ENCODE measurements at places on chromosomes 4 and X. TPM values are rescaled to one million over a fixed set of nuclear protein-coding genes. Genes with fewer than 3 reads are reported as not detected.
A peak's percentile ranks its signal among the peaks of the same experiment; 100 is the strongest.

EXOC1L gene
- not detected for total RNA-seq

KLB gene
- total RNA-seq = 0.18 TPM

FDCSP gene
- not detected for total RNA-seq

- no peaks in the 10 kb centered on the region for H3K27me3 ChIP-seq
- no peak for DNase-seq
- H3K27ac ChIP-seq = peak overlapping the region; percentile 98
- H3K36me3 ChIP-seq = peaks cover 8% of the 10 kb centered on the region
- H3K4me1 ChIP-seq = peaks cover 30% of the 10 kb centered on the region
- peak overlapping the region; percentile 99 for H3K4me3 ChIP-seq
Measured at GRCh38 chr4:105474099-105474518, 247 bp upstream of the PPA2 start.

DNA sequence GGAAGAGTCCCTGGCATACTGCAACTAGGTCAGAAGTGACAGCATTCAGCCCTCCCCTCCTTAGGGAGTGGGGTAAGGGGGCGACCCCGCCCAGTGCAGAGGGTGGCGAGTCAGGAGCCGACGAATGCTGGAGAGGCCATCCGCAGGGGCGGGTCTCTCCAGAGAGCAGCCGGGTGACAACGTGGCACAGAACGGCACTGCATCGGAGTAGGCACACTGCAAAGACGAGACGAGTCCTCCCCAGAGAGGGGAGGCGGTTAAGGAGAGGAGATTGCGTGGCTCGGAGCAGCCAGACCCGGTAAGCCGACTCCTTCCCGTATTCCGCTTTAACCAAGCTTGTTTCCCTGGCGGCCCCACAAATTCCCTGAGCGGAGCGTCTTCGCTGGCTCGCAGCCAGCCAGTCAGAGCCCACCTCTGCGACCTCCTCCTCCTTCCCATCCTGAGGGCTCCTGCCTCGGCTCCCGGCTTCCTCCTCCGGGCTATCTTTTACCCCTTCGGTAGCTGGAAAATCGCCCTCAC is 54.9 kb downstream of the LINC00632 start:
- H3K36me3 ChIP-seq = no peaks in the 10 kb centered on the region
- H3K27me3 ChIP-seq = peaks cover 8% of the 10 kb centered on the region
- DNase-seq = no peak
- no peak overlapping the region for H3K4me3 ChIP-seq

DNA sequence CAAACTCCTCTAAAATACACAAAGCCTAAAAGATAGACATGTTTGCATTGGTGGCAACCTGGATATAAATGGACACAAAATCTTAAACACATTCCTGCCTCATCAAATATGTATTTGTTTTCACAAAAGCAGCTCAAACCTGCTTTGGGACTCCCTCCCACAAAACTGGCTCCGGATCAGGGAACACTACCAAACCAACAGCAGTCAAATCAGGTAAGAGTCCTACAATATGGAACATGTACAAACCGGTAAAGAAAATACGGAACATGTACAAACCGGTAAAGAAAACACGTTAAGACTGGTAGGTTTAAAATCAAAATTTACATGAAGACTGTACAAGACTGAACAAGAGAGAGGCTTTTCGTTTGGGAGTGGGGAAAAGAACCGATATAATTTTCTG is 4.3 kb downstream of the AMTN start:
- no peaks in the 10 kb centered on the region for H3K4me1 ChIP-seq
- DNase-seq = no peak
- no peaks in the 10 kb centered on the region for H3K27me3 ChIP-seq
- H3K4me3 ChIP-seq = no peak overlapping the region
- H3K36me3 ChIP-seq = no peaks in the 10 kb centered on the region

DNA sequence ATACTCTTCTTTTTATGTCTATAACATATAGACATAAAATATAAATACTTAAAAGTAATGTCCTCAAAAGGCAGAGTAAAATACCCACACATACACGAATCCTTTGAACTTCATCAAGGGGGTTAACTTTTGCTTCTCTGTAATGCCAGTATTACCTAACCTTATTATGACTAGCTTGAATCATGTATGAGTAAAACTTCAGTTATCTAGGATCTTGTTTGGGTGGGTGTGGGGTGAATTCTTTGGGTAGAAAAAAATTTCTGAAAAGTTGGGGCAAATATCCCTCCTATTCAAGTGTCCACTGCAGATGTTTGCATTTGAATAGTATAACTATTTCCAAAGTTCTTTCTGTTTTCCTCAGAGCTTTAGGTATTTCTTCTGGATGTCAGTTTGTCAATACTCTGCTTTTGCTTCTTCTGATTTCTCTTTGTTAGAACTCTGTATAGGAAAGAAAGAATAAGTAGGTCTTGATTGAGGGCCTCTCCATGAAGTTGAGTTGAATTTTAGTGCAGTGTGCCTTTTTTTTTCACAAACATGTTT is 173.8 kb downstream of the ADGRL3 start:
- H3K36me3 ChIP-seq = no peaks in the 10 kb centered on the region
- no peak overlapping the region for H3K4me3 ChIP-seq
- no peak overlapping the region for H3K27ac ChIP-seq
- no peak for DNase-seq

GRCh38 chrX:63713526-63713925 is 71.5 kb downstream of the ARHGEF9 start:
- DNase-seq = no peak
- no peaks in the 10 kb centered on the region for H3K4me1 ChIP-seq
- H3K27ac ChIP-seq = no peak overlapping the region
- H3K27me3 ChIP-seq = no peaks in the 10 kb centered on the region
- no peak overlapping the region for H3K4me3 ChIP-seq

DNA sequence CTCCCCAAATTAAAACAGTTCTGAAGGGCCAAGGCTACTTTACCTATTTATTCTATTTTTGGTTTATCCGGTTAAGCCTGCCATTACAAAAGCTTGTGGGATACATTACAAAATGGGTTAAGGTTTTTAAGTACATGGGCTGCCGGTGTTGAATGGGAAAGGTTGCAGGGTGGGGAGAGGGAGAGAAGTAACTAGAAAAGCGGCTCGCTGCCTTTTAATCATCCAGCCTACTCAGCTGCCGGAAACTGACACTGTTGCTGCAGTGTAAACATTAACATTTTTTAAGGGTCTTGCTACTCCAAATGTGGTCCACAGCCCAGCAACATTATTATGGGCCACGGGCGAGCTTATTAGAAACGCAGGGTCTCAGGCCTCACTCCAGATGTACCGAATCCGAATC is 1.5 kb upstream of the IL1RAPL1 start:
- no peaks in the 10 kb centered on the region for H3K4me1 ChIP-seq
- H3K27me3 ChIP-seq = no peaks in the 10 kb centered on the region
- H3K4me3 ChIP-seq = no peak overlapping the region

DNA sequence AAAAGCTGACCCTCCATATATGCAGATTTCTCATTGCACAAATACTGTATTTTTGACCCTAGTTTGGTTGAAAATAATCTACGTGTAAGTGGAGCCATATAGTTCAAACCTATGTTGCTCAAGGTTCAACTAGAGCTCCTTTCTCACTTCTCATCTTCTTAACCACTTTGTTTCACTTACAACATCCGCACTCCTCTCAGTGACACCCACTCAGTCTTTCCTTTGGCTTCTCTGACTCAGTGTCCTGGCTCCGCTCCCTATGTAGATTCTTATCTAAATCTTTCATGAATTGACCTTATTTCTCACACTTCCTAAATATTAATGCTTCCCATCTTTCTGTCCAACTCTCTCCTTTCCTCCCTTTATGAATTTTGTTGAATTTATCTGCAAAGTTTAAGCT is 32.9 kb upstream of the DKK2 start:
- no peak for DNase-seq
- H3K27me3 ChIP-seq = no peaks in the 10 kb centered on the region
- no peak overlapping the region for H3K4me3 ChIP-seq
- no peaks in the 10 kb centered on the region for H3K4me1 ChIP-seq

DNA sequence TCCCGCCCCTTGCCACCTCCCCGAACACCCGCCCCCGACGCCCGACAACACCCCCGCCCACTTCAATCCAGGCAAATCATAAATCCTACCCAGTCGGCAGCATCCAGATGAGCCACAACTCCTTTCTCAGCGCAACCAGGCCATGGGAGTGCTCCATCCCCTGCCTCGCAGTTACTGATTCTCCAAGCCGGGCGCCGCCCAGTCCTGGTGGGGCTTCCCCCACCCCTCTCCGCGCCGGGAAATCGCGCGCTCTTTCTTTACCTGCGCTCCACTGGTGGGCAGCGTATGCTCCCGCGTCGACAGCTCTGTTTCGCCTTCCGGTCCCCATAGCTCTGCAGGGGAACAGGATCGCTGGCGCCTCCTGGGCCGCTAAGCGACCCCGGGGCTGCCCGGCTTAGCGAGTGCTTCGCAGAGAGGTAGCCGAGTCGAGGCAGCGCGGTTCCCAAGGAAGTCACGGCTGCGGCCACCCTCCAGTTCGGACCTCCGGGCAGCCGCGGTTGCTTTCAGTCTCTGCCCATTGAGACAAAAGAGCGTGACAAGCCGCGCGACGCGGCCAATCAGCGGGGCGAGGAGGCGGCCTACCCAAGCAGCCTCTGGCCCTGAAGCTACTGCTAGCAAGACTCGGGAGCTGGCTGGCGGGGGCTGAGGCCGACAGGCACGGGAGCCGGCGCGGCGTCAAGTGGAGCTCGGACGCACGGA is 43.7 kb upstream of the TMSB15B start:
- no peaks in the 10 kb centered on the region for H3K36me3 ChIP-seq
- H3K4me3 ChIP-seq = peak overlapping the region; percentile 87
- peak overlapping the region; percentile 84 for H3K27ac ChIP-seq

DNA sequence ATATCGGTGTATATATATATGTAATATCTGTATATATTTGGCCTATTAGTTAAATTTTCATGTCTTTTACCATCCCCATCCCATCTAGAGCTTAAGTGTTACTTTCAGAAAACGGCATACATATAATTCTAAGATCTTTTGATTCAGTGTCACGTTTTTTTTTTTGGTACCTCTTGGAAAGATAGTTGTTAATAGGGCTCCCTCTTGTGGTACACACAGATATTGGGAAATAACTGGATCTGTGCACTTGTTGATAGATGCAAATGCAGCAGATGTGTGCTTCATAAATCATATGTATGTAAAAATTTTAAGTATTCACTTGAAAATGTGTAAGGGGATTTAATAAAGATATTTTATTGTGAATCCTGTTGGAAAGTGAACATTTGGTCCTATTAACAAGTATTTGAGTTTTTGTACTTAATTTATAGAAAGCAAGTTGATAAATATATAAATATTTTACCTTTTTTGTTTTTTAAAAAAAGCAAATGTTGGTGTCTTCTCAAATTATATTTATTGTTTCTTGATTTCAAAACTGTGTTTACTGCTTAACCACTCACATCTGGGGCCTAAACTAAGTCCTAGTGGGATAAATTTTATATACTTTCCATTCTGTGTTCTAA is 74.7 kb downstream of the PAQR3 start:
- no peak for DNase-seq
- peak overlapping the region; percentile 70 for H3K27ac ChIP-seq
- H3K4me3 ChIP-seq = peak overlapping the region; percentile 21

DOK7 gene
- total RNA-seq = 2.7 TPM

DNA sequence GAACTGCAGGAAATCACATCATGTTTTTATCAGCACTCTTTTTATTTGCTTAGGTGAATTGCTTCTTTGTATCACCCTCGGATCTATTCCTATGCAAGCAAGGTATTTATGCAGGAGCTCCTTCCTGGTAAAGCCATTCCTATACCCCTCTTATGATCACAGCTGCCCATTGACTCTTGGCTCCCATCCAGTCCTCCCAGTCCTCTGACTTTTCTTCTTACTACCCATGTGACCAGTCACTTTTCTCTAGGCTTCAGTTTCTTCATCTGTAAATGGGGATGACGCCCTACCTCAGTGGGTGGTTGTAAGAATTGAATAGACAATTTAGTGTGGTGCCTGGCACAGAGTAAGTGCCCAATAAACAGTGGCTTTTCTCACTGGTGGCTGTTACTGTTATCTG is 144.9 kb downstream of the FHIP1A start:
- peaks cover 8% of the 10 kb centered on the region for H3K27me3 ChIP-seq
- no peak overlapping the region for H3K4me3 ChIP-seq
- no peak overlapping the region for H3K27ac ChIP-seq
- H3K36me3 ChIP-seq = no peaks in the 10 kb centered on the region

DNA sequence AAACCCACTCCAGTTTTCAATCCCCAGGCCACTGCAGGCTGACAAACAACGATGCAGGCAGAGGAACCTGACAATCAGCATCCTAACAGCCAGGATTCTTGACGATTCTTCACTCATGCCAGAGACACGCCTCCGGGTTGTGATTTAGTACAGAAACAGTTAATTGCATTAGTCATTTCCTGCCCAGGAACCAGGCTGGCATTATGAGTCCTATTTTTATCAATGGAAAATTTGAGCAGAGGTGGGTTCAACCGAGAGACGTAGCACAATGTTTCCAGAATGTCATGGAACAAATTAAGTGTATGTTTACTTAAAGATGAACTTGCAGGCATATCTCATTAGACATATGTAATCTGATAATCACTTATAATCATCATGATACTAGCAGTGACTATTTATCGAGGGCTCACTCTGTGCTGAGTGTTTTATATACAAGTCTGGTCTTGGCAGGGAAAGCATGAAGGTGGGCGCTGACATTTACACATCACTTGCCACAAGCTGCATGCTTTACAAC is 159.7 kb downstream of the NSUN7 start:
- no peak overlapping the region for H3K4me3 ChIP-seq
- H3K27ac ChIP-seq = no peak overlapping the region
- no peaks in the 10 kb centered on the region for H3K27me3 ChIP-seq
- H3K4me1 ChIP-seq = peaks cover 12% of the 10 kb centered on the region
- no peak for DNase-seq
- H3K36me3 ChIP-seq = no peaks in the 10 kb centered on the region

MTNR1A gene
- not detected for total RNA-seq

SPACA5 gene
- not detected for total RNA-seq

GRCh38 chrX:129235903-129236302 is 287.4 kb downstream of the SMARCA1 start:
- H3K36me3 ChIP-seq = no peaks in the 10 kb centered on the region
- no peak overlapping the region for H3K27ac ChIP-seq
- H3K4me1 ChIP-seq = no peaks in the 10 kb centered on the region
- no peak for DNase-seq
- H3K4me3 ChIP-seq = no peak overlapping the region
- no peaks in the 10 kb centered on the region for H3K27me3 ChIP-seq

GRCh38 chr4:128334256-128334655 is 46.6 kb upstream of the PGRMC2 start:
- no peak overlapping the region for H3K27ac ChIP-seq
- H3K36me3 ChIP-seq = no peaks in the 10 kb centered on the region
- no peak overlapping the region for H3K4me3 ChIP-seq
- no peaks in the 10 kb centered on the region for H3K27me3 ChIP-seq

SH3TC1 gene
- 104 TPM for total RNA-seq

- no peak overlapping the region for H3K4me3 ChIP-seq
- no peaks in the 10 kb centered on the region for H3K27me3 ChIP-seq
- H3K36me3 ChIP-seq = no peaks in the 10 kb centered on the region
- no peaks in the 10 kb centered on the region for H3K4me1 ChIP-seq
- H3K27ac ChIP-seq = no peak overlapping the region
- no peak for DNase-seq
Measured at GRCh38 chr4:156154978-156155377, 201.3 kb upstream of the CTSO start.

RASGEF1B gene
- total RNA-seq = 40.2 TPM

- no peaks in the 10 kb centered on the region for H3K27me3 ChIP-seq
- H3K36me3 ChIP-seq = no peaks in the 10 kb centered on the region
- H3K27ac ChIP-seq = no peak overlapping the region
- no peak overlapping the region for H3K4me3 ChIP-seq
- H3K4me1 ChIP-seq = peaks cover 7% of the 10 kb centered on the region
Measured at GRCh38 chrX:39480963-39481362, 616.8 kb downstream of the BCOR start.
